ELR (cell line): ENCODE measurements at places on chromosomes 13 and 19.
A peak's percentile ranks its signal among the peaks of the same experiment; 100 is the strongest.

- peak; percentile 2 for DNase-seq
Measured at GRCh38 chr19:32296694-32297093, 48.7 kb upstream of the ZNF507 start.

- no peak for DNase-seq
Measured at GRCh38 chr13:104411141-104411765, 1345.0 kb upstream of the SLC10A2 start.

GRCh38 chr13:50509771-50510441 is 333.6 kb downstream of the DLEU7 start:
- peak; percentile 21 for DNase-seq

- DNase-seq = no peak
Measured at GRCh38 chr19:13006431-13007281, 11.4 kb downstream of the NFIX start.
